ENCODE measurements at places on chromosomes 7 and 10.

- no peak for DNase-seq
These were observed 452.6 kb upstream of the ZMIZ1 start for GRCh38 chr10:78616125-78616695.

- DNase-seq: peak; percentile 76
These were observed 47.1 kb downstream of the SYPL1 start for GRCh38 chr7:106064771-106065574.

- no peak for DNase-seq
These were observed 244.2 kb upstream of the IGFBP3 start for GRCh38 chr7:46165276-46165675.

GRCh38 chr7:93723424-93724124, 149.1 kb upstream of the CALCR start:
- DNase-seq: no peak

GRCh38 chr7:107012691-107013090, 31.8 kb upstream of the PRKAR2B start:
- no peak for DNase-seq

- no peak for DNase-seq
These were observed 107.8 kb downstream of the TCERG1L start for GRCh38 chr10:131203456-131204357.

DNA sequence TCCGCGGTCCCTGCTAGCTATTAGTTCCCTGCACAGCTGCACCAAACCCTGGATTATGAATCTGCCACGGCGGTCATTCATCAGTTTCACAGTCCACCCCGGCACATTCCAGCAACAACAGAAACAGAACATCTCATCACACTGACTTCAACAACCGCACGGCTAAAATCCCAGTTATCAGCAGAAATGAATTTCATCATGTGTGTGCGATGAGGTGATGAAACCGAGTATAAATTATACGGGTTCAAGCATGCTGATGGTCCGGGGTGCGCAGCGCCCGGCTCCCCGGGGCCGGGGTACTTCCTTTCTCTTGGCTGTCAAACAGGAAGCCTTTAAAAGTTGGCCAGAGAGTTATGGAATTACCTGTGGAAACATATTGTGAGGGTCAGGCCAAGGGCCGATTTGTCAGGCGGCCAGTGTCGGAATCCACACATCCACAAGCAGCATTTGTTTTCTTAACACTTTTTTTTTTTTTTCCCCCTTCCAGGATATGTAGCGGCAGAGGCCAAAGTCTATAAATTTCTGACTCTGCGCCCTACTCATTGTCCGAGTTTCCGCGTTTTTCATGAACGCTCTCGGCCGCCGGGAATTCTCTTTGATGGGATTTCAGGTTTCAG, 420.9 kb upstream of the MGMT start:
- no peak for DNase-seq

DNA sequence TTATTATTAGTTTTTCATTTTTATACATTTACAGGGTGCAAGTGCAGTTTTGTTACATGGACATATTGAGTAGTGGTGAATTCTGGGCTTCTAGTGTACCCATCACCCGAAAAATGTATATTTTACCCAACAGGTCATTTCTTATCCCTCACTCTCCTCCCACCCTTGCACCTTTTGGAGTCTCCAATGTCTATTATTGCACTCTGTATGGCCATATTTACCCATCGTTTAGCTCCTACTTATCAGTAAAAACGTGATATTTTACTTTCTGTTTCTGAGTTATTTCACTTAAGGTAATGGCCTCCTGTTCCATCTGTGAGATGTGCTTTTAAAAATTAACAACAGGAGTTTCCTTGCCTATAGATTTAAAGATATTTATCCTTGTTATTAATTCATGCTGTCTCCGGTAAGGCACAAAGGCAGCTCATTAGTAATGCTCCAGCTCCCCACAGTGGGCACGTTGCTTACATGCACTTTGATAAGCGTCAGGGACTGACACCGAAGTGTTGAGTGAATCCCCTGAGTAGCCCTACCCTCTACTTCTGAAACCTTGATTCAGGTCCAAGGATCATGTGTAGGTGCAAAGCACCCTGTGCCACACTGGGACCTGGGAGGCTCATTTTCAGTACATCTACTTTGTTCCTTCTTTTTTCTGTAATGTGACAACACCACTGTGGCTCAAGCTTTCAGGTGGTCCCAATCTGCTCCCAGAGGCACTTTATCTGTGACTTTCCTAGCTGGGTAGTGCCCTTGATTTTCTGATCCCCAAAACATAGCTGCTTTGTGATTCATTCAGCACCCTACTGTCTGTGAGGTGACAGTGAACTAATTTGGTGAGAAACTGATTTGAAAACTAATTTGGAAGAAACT, 27.3 kb downstream of the HYAL4 start:
- DNase-seq: peak; percentile 36

- no peak for DNase-seq
These were observed 191.9 kb downstream of the ETV1 start for GRCh38 chr7:13797545-13797944.

GRCh38 chr7:11737723-11738122, 94.3 kb downstream of the THSD7A start:
- DNase-seq: no peak

GRCh38 chr7:81256991-81257390, 338.1 kb upstream of the SEMA3C start:
- no peak for DNase-seq

- DNase-seq: no peak
These were observed 1212.8 kb downstream of the REEP3 start for GRCh38 chr10:64733980-64734379.

GRCh38 chr7:29420011-29420410, 143.6 kb upstream of the PRR15 start:
- DNase-seq: no peak

DNA sequence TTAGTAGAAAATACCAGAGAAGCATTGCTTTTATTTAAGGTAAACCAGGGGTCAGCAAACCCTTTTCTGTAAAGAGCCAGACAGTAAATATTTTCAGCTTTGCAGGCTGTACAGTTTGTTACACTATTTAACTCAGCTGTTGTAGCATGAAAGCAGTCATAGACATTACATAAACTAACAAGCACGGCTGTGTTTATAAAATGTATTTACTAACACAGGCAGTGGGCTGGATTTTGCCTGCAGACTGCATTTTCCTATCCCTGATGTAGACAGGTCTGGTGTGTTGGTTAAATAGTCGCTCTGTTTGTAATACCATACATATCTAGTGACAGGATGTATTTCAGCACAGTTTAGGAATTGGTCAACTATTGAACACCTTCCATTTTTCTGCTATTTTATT, 129.3 kb downstream of the ST7 start:
- peak; percentile 40 for DNase-seq

DNA sequence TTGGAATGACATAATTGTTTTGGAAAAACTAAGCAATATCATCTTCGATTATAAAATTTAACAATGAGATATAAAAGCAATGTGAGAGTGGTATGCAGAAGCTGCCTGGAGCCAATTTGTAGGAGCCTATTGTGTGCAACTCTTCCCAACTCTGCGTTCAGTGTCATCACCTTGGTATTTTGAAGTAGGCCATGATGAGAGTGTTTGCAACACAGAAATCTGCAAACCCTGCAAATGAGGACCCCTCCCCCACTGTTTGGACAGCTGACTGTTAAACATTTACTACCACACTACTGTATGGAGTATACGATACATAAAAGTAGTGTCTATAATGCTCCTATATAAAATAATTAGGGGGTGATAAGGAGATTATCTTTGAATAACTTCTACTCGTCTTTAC, 531.3 kb downstream of the ATRNL1 start:
- DNase-seq: no peak

DNA sequence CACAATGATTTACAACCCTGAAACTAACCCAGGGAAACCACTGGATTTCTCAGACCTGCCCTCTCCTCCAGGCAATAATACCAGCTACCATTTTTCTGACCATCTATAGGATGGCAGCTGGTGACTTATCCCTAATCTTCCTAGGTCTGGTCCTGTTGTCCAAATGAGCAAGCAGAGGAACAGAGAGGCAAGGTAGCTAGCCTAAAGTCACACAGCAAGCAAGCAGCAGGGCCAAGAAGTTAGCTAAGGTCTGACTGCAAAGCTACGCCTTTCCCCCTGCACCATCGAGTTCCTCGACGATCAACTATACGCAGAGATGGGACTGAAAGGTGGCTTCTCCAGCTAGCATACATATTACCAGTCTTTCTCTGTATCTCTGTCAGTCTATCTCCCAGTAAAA, 25.3 kb downstream of the ATXN7L1 start:
- no peak for DNase-seq

DNA sequence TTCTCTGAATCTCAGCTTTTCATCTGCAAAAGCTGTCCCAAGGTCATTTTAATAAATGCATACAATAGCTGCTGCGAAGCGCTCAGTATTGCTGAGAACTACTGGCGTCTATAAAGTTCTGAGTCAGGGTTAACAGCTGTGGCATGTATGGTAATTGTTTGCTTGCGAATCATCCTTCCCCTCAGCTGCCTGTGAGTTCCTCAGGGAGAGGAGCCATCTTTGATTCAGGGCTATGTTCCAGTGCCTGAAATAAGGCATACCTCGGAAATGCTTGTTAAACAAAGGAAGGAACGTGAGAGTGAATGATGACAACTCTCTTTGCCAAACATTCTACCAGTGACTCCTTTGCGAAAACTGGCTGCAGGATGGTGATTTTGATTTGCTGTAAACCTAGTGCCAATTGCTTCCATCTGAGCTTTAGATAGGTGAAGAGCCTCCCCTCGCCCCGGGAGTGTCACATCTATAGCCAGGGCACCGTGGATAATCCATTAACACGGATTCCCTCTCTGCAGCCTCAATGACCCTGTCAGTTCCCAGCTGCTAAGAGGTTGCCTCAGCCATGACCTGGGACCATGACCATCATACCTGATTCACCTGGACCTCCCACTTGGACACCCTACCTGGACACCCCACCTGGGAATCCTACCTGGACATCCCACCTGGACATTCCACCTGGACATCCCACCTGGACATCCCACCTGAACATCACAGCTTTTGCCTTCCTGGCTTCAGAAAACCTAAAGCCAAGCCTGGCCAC, 39.6 kb downstream of the GPRIN2 start:
- no peak for DNase-seq

- DNase-seq: no peak
These were observed 8.3 kb upstream of the FRMPD2 start for GRCh38 chr10:48282829-48283228.

GRCh38 chr10:129520440-129521080, 53.5 kb downstream of the MGMT start:
- no peak for DNase-seq

DNA sequence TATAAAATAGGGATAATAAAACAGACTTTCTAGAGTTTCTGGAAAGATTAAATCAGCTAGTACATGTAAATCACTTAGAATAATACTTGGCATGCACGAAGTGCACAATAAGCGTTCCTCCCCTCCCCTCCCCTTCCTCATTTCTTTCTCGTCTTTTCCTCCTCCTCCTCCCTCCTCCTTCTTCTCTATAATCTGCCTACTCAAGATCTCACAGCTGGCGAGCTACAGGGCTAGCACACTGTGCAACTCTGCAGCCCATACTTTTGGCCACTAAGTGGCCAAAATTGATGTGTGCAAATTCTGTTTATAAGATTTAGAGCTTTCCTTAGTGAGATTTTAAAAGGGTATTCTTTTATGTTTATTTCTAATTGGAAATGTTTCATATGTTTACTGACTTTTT, 565.3 kb downstream of the PHTF2 start:
- no peak for DNase-seq

GRCh38 chr10:7596356-7596755, 70.4 kb downstream of the ITIH5 start:
- no peak for DNase-seq

DNA sequence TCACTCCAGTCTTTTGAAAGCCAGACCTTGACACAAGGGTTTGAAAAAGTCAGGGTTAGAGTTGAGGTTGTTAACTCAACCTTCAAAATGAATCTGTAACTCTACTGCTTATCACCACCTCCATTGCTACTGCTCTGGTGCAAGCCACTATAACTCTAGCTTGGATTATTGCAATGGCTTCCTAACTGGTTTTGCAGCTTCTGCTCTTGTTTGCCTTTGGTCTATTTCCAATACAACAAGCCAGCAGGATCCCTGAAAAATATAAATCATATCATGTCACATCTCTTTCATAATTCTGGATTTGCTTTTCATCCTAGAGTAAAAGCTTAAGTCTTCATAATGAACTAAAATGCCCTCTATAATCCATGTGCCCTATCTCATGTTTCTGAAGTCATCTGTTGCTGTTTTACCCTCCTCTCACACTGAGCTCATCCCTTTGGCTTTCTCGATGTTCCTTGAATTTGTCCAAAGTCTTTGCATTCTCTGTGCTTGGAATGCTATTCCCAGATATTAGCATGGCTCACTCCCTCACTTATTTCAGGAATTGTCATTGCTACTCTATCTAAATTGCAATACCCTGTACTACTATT, 10.9 kb downstream of the TAS2R60 start:
- no peak for DNase-seq

DNA sequence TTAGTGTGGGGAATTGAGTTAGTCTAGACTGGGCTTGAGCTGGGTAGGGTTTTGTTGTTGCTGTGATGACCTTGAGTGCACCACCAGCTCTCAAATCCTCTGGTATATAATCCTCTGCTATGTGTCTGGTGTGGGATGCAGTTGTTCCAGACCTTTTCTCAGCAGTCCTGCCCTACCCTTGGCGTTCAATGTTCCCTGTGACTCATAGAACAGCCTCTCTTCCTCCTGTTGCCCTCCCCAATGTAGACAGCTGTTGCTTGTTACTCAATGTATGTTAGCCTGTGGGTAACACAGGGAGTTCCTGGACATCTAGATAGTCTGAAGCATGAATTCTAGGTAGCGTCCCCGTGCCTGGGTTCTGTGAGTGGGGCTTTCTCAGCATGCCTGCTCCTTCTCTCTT, 19.8 kb downstream of the ACBD7 start:
- DNase-seq: no peak

- DNase-seq: no peak
These were observed 1.5 kb downstream of the IL15RA start for GRCh38 chr10:5975641-5976473.

- DNase-seq: no peak
These were observed 76.0 kb upstream of the NKX6-2 start for GRCh38 chr10:132861884-132862461.

DNA sequence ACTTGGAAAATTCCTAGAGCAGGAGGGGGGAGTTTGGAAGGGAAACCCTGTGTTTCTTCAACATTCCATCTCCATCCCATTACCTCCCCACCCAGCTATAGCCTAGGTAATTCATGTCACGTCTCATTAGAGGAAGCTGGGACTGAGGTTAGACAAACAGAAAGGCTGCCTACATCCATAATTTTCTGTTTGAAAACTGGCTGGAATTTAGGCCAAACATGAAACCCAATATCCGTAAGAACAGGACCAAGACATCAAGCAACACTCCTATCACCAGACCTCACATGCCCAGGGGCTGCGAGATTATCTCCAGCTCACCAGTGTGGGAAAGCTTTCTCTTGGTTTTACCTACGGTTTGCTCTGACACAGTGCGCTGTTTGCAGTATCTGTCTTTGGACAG, 316.3 kb downstream of the FRMD4A start:
- DNase-seq: no peak

Data from right lung (tissue), 10 donors.